ENCODE measurements at places on chromosomes 1 and 21.

GRCh38 chr1:21553116-21553926 is 44.1 kb downstream of the ALPL start:
- DNase-seq: peak; percentile 84

DNA sequence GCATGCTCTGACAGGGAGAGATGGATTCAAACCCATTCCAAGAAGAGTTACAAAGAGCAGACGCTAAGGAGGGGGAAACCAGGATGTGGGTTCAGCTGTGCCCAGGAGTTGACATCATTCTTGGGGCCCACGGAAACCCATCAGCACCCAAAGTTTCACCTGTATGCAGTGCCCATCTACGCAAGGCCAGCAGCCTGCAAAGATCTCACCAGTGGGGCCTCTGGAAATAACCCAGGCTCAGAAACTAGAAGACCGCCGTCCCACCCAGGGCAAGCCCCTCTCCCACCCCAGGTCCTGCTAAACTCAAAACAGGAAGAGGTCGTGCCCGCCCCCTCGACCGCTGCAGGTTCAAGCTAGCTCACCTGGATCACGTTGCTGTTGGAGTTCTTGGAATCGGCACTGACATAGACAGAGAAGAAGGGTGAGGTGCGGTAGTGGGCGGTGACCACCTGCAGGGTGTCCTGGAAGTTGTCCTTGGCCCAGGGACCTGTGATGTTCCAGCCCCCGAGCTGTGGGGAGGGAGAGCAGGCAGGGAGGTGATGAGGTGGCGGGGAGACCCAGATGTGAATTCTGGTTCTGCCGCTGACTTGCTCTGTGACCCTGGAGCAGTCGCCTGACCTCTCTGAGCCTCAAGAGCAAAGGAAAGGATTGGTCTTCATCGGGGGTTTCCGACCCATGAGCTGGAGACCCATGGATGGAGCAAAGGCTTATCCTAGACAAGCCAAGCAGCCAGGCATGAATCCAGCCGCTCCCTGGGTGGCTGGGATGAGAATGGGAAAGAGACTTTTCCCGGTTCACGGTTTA is 31.7 kb downstream of the ECE1 start:
- DNase-seq: no peak

GRCh38 chr1:21613072-21613867 is 55.9 kb downstream of the RAP1GAP start:
- no peak for DNase-seq

- no peak for DNase-seq
Measured at GRCh38 chr1:180278194-180278515, 48.1 kb downstream of the LHX4 start.

DNA sequence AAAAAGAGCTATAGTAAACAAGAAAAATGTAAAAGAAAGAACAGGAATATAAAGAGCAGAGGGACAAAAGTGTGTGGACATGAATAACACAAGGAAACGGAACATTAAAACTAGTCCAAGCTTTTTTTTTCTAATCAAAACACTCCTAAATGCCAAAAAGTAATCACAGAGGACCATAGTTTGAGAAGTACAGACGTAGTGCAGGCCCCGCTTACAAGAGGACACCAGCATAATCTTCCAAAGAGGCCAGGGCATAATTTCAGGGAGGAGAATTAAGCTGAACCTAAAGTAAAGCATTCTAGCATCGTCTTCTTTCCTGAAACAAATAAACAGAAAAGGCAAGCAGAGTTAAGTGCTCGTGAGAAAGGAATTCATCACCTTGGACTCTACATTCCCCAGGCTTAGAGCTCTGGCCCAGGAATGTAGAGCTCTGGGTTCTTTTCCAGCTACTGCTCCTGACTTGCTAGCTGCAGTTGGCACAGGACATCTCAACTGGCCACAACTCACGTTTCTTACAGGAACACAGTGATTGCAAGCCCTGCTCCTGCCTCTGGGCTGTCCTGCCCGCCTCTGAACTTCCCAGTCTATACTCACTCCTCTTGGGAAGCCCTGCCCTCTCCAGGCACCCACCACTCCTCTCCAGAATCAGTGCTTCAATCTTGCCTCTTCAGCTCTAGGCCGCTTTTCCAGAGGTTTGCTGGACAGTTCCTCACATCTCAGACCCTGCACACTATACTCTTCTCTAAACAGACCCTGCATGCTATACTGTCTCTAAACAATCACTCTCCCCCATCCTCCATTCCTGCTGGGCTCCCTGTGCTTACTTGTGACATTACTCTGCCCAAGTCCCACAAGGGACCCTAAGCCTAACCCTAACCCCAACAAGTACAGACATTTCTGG is 9.8 kb downstream of the RGS8 start:
- peak; percentile 34 for DNase-seq

GRCh38 chr1:22710701-22711049 is at the start of gene EPHB2:
EPHB2 (plus strand) TSS chr1:22710839; CDS start chr1:22710983, 144 bp downstream.
- DNase-seq: no peak

GRCh38 chr1:181251001-181251712 is 162.7 kb downstream of the IER5 start:
- peak; percentile 69 for DNase-seq

DNA sequence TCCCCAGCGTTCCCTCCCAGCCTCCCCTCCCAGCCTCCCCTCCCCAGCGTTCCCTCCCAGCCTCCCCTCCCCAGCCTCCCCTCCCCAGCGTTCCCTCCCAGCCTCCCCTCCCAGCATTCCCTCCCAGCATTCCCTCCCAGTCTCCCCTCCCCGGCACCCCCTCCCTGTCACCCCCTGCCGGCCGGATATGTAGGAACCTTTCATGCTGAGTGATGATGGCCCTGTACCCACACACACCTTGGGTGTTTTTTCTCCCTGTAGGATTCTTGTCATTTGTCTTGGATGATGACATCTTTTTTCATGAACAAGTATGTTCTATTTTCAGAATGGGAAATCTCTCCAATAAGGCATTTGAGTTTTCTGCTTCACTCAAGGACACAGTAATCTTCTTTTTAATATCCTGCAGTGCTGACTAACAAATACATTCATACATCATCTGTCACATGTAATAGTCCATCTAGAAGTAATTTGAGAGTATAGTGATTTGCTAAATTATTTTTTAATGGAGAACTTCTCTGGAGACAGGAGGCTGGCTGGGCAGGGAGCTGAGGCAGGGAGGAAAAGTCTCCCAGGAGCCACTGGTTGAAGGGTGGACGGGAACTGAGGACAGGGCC is 19.5 kb downstream of the FTCD start:
- DNase-seq: peak; percentile 33

DNA sequence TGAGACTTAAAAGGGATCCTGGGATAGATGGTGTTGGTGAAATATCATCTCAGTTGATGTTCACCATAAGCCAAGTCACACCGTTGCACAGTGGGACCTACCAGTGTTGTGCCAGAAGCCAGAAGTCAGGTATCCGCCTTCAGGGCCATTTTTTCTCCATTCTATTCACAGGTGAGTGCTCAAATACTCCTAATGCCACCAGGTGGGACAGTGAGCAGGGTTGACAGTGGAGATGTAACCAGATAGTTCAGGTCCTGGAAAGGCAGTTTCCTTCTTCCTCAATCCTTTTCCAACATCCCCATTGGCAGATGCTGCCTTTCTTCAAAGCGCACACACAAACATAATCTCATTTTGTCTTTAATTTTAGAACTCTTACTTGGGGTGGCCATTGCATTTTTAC is 11.6 kb downstream of the CD160 start:
- no peak for DNase-seq

DNA sequence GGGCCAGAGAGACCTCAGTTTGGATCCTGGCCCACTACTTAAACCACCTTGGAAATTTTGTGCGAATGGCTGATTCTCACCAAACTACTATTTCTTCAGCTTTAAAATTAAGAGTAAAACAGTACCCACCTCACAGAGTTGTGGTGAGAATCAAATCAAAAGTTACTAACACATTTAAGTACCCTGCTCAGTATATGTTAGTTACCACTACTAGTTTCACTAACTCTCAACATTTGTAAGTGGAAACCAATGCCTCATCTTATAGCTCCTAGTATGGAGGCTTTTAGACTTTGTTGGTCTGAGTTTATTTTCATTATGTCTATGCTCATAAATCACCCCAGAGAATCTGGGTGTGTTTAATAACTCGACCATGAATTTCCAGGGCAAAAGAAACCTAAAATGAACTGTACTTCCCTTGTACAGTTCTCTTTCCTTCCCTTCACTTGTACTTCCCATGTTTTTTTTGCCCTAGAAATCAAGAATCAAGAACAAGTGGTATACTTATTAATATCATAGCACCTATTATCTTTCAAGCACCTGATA is 11.6 kb upstream of the SERBP1 start:
- no peak for DNase-seq

DNA sequence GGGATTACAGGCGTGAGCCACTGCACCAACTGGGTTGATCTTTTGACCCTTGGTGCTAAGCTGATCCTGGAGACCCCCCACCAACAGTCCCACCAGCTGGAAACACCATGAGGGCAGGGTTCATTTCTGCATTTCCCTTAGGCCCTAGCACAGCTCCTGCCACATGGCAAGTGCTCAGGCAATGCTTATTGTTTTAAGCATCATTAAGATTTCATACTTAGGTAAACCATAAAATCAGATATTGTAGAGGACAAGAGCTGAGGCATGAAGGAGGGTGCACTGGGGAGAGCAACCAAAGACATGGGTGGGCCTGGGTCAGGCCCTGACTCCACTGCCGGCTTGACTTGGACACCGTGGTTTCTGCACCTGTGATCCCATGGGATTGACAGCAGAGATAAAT is 17.7 kb downstream of the CHIT1 start:
- DNase-seq: no peak

- no peak for DNase-seq
Measured at GRCh38 chr1:61274939-61275338, 192.6 kb downstream of the NFIA start.

GRCh38 chr1:240732390-240732789 is 120.4 kb upstream of the GREM2 start:
- peak; percentile 73 for DNase-seq

GRCh38 chr1:213742992-213743391 is 244.8 kb upstream of the PROX1 start:
- no peak for DNase-seq

- DNase-seq: no peak
Measured at GRCh38 chr1:20625176-20626097, 7.8 kb upstream of the PINK1 start.

DNA sequence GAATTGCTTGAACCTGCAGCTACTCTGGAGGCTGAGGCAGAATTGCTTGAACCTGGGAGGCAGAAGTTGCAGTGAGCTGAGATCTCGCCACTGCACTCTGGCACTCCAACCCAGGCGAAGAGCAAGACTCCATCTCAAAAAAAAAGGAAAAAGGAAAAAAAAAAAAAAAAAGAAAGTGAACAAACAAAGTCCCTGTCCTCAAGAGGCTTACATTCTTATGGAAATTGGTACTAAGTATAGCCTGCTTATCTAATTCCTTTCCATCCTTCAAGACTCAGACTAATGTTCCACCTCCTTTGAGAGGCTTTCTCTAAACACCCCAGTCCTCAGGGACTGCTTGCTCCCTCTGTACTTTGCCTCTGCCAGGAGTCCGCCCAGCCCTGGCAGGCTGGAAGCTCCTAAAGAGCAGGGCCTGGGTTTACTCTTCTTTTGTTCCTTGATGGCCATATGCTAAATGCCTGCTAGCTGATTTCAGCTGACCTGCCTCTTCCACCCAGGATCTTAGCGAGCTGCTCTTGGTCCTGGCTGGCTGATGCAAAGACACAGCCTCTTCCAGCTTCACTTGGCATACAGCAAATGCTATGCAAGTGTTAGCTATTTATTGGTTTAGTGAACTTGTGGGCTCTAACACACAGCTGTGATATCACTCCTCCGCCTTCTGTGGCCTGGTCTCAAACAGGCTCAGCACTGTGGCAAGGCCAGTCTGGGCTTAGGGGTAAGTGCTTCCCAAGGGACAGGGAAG is 9.8 kb downstream of the SLC9A1 start:
- peak; percentile 72 for DNase-seq

DNA sequence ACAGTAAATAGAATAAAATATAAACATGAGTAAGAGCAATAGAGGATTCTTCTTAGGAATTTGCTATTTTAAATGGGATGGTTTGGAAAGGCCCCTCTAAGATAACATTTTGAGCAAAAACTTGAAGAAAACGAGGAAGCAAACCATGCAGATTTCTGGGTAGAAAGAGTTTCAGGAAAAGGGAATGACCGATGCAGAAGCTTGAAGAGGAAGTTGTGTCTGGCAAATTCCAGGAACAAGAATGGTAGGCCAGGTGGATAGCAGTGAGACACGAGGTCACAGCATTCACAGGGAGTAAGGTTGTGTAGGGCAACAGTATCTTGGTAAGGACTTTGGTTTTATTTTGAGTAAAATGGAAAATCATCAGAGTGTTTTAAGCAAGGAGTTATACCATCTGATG is 108.9 kb downstream of the PEX14 start:
- no peak for DNase-seq

- peak; percentile 68 for DNase-seq
Measured at GRCh38 chr1:13662493-13662892, 37.5 kb upstream of the PRDM2 start.

- DNase-seq: peak; percentile 65
Measured at GRCh38 chr1:246784621-246785493, 60.6 kb downstream of the SCCPDH start.

Data from fibroblast of skin of abdomen (primary cell).